Naive thymus-derived CD4-positive, alpha-beta T cell (primary cell): ENCODE measurements at places on chromosomes 6 and 20. TPM values are rescaled to one million over a fixed set of nuclear protein-coding genes. Genes with fewer than 3 reads are reported as not detected.

DNA sequence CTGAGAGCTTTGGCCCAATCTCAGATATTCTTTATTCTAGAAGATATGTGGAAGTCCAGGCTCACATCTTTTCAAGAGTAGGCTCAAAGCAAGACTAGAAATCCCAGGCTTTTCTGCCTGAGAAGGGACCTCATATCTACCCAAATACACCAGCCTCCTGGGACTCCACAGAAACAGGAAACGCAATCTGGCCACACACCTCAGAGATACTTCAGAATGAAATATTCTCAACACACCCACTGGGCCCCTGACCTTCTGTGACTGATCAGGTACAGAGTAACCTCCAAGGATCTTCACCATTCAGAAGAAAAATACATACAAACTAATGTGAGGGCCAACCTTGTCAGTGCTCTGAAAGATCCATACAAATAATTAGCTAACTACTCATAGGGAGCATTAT lies 183.2 kb downstream of the HIVEP2 start:
- DNase-seq: no peak

GRCh38 chr6:53335224-53335994 lies 13.3 kb downstream of the ELOVL5 start:
- peak; percentile 60 for DNase-seq

GRCh38 chr20:62289898-62290297 lies 12.9 kb upstream of the ADRM1 start:
- DNase-seq: no peak

Gene CDS2
- 37.8 TPM for polyA plus RNA-seq

DNA sequence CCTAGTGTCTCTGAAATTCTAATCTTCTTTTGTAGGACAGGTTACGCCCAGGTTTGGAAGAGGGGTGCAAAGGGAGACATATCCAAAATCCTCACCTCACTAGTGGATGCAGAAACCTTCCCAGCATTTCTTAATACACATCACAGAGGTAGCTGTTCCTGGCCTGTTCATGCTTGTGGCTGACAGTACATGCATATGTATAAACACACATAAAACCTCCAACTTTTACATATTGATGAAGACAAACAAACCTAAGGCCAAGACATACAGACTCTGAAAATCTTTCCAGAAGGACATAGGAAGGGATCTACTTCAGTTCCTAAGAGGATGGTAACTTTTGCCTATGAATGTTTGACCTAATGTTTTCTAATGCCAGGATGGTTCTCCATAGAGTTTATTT lies 872.1 kb upstream of the FLRT3 start:
- DNase-seq: no peak

Gene SIRPB2
- not detected for polyA plus RNA-seq

- no peak for DNase-seq
Observed at GRCh38 chr20:48983423-48984400, 62.2 kb downstream of the ARFGEF2 start.

DNA sequence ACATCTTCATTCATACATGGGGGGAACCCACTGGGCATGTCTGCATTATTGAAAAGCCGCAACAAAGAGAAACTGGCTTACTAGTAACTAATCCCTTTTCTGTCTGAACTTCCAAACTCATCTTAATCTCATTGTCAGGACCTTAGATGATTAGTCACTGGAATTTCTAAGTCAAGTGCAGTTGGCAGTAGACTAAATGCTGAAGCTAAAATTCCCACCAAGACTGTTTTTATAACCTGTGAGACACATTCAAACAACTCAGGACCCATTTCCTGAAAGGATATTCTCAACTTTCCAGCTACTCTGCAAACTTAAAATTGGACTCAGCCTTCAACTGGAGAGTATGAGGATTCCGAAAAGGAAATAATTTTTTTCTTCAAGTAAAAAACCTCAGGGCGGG lies 94.8 kb upstream of the SCAF8 start:
- no peak for DNase-seq

GRCh38 chr6:99002831-99003230 lies 55.1 kb upstream of the FBXL4 start:
- DNase-seq: no peak

GRCh38 chr20:19098806-19099578 lies 113.5 kb upstream of the SLC24A3 start:
- no peak for DNase-seq

DNA sequence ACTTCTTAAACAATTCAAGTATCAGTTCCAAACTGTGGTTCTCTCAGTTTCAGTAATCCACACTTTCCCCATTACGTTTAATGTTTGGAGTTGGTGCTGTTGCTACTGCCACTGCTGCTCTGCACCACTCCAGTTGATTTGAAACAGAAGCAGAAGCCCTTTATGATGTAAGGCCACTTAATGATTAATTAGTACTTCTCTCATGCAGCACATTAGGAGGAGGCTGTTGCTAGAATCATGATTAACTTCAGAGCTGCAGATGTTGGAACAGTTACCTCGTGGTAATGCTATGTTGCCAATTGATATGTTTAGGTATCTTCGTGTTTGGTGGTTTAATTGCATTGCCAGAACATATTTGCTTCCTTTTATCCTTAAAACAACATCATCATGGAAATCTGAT lies 986.2 kb upstream of the CITED2 start:
- no peak for DNase-seq

- DNase-seq: no peak
Observed at GRCh38 chr6:92623431-92623830, 795.9 kb downstream of the EPHA7 start.

DNA sequence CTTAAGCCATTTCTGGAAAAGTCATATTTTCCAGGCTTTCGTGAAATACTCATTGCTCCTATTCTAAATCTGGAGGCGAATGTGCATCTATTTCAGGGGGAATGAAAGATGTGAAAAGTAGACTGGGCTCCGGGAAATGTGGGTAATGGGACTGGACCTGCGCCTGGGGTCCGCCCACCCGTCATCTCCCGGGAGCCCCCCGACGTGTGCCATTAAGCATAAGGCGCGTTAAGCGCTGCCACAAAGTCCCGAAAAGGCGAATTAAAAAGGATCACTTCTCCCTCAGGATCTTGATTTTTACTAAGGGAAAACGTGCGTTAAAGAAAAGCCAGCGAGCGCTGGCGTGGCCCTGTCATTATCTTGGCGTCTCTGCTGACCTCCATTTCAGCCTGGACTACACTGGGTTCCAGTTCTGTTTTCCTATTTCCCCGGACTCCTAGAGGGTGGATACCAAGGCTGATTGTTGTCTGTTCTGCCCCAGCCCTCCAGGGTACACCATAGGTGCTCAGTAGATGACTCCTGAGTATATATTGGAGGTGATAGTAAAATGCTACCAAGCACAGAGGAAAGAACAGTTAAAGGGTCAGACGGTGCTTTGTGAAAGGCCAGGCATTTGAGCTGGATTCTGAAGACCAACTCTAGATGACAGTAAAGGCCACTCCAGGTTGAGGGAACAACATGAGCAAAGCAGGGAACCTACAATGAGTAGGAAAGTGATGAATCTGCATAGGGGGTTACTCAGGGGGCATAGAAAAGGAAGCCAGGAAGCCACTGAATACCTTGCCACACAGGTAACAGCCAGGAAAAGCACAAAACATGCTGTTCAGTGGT lies 89.2 kb upstream of the ARID1B start:
- DNase-seq: no peak

Gene TCF21
- not detected for polyA plus RNA-seq

- DNase-seq: no peak
Observed at GRCh38 chr20:60144974-60145527, 186.8 kb downstream of the CDH26 start.

Gene TRIM10
- not detected for polyA plus RNA-seq

GRCh38 chr6:134240665-134241431 lies 77.1 kb downstream of the SGK1 start:
- DNase-seq: peak; percentile 91

DNA sequence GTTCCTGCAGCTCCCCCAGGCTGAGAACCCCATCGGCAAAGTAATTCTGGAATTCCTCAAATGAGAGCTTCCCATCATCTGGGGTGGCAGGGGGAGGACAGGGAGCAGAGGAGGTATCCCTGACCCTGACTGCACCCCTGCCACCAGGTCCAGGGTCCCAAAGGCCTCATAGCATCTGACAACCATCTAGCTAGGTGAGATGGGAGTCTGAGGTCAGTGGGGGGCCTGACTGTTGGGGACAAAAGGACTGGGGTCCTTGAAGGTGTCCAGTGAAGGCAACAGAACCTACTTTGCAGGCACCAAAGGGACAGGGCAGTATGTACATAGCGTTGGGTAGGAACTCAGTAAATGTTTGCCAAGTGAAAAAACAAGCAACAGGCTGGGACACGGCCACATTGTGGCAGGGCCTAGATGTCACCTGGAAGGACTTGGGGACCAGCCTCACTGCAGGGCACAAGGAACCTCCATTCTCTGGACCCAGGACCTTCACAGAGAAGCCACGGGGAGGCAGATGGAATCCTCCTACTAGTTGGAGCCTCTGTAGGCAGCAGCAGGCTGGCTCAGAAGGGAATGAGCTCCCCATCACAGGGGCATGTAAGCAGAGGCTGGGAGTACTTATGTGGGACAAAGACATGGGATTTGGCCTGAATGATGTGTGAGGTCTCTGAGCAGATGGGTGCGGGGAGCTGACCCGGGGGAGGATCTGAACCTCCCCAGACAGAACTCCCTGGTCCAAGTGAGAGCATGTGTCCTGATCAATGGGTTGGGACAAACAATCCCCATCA lies 3.3 kb downstream of the NECAB3 start:
- DNase-seq: no peak

GRCh38 chr6:23335894-23336293 lies 766.5 kb downstream of the HDGFL1 start:
- no peak for DNase-seq

Gene SGK2
- polyA plus RNA-seq: not detected

DNA sequence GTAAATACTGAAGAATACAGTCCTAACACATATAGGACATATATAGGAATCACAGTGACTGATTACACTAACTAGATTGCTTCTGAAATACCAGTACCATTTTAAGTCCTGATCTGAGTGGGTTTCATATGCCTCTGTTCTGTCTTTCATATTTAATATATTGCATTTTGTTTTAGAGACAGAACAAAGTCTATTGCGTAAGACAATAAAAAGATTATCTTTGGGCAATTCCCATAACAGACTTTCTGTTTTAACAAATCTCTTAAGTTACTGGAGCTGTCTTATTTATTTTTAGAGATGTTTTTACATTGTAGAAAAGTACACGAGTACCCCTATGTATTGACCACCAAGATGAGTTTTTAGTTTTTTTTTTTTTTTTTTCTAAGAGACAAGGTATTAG lies 29.6 kb downstream of the ANKRD6 start:
- no peak for DNase-seq

- DNase-seq: no peak
Observed at GRCh38 chr6:57283911-57284455, 33.4 kb upstream of the PRIM2 start.

DNA sequence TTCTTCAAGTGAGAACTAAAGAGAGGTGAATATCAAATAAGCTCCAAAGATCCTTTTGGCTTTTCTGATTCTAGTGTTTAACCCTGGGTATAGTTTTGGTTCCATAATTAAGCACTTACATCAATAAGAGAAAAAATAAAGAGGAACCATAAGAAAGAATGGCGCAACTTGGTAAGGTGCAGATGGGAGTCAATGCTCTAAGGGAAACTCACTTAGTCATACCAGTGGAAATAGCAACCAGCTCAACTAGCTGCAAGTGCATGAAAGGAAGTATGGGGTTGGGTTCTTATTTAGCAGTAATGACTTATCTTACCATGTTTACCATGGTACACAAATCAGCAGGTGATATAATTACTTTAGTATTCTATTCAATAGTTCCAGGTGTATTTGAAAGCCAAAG lies 296.5 kb upstream of the RUNX2 start:
- no peak for DNase-seq

GRCh38 chr6:158703837-158704822 lies 54.3 kb downstream of the SYTL3 start:
- DNase-seq: peak; percentile 62

DNA sequence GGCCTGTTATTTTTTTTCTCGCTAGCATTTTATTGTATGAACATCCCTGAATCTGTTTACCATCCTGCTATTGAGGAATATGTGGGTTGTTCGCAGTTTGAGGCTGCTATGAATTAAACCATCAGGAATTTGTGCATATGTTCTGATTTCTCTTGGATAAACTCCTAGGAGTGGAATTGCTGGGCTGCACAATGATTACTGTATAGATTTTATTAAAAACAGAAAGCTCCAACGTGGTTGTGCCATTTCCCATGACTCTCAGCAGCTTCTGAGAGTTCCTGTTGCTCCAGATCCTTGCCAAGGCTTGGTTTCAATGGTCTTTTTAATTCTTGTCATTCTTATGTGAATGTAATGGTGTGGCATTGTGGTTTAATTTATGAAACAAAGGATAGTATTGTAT lies 75.1 kb downstream of the EDN3 start:
- DNase-seq: no peak

DNA sequence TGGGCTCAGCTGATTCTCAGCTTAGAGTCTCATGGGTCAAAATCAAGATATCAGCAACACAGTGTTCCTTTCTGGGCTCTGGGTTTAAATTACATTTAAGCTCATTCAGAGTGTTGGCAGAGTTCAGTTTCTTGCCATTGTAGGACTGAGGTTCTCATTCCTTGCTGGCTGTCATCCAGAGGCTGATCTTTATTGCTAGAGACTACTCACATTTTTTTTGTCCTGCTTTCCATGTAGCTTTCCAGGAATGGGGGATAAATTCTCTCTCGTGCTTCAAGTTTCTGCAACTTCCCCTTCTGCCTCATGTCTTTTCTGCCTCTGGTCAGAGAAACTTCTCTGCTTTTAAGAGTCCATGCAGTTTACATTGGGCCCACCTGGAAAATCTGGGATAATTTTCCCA lies 86.9 kb downstream of the RFX6 start:
- DNase-seq: no peak

Gene B4GALT5
- polyA plus RNA-seq: 0.14 TPM

GRCh38 chr6:134772671-134773360 lies 177.1 kb downstream of the ALDH8A1 start:
- no peak for DNase-seq

DNA sequence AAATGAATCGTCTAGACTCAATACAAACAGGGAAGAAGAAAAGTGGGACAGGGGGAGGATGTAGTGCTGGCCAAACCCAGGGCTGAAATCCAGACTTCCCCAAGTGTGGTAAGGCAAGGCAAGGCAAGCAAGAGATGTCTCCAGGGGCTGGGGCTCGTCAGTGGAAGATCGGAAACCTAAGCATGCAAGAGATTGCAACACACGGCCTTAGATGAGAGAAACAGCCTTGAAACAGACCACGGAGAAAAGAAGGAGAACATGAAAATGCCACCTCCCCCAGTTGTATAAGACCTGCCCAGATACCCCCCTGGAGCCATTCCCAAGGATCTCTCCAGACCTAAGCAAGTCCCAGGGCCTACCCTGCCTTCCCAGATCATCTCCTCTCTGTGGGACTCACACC lies 20.0 kb downstream of the VEGFA start:
- DNase-seq: no peak

DNA sequence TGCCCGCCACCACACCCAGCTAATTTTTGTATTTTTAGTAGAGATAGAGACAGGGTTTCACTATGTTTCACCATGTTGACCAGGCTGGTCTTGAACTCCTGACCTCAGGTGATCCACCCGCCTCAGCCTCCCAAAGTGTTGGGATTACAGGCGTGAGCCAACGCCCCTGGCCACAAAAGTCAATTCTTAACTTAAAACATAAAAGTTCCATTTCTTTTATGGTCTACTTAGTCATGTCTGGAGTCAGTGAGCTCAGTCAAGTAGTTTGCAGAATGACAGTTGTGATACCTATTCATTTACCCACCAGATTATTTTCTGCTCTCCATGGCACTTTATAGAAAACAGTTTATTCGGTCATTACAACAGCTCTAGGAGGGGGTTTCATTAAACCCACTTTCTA lies 103.1 kb upstream of the ESR1 start:
- no peak for DNase-seq
